ENCODE measurements at places on chromosomes 6 and 20. TPM values are rescaled to one million over a fixed set of nuclear protein-coding genes. Genes with fewer than 3 reads are reported as not detected.

CCN6 gene
- total RNA-seq, result not detected

GSTA1 gene
- total RNA-seq, result 0.56 TPM

SLC22A2 gene
- not detected for total RNA-seq

TAAR1 gene
- total RNA-seq, result not detected

ELOVL2 gene
- total RNA-seq, result not detected

TEAD3 gene
- 0.28 TPM for total RNA-seq

KCNK15 gene
- not detected for total RNA-seq

SPATS1 gene
- not detected for total RNA-seq

MOG gene
- not detected for total RNA-seq

DEFB125 gene
- not detected for total RNA-seq

VSX1 gene
- not detected for total RNA-seq

EPPIN gene
- total RNA-seq, result not detected

OR2B2 gene
- total RNA-seq, result not detected

ALDH8A1 gene
- total RNA-seq, result 0.66 TPM

Measured in GM12878 (cell line).